ENCODE measurements at places on chromosomes 5 and 9.

DNA sequence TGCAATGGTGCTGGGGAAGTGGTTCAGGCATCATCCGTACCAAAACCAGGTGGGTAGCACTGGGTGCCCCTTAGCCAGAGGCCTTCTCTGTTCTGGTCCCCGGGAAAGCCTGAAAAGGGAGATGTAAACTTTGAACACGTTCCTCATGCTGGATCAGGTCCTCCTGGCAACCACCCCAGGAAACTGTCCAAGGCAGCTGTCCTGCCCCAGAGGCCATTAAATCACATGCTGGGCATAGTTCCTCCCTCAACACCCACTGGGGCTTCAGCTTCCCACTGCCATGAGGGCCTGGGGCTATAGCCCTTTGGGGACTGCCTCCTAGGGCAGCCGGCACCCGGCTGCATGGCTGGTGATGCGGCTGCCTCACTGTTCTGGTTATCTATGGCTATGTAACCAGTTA, 228.9 kb upstream of the MVB12B start:
- DNase-seq = no peak

GRCh38 chr9:39588500-39589137, 233.2 kb downstream of the SPATA31A1 start:
- DNase-seq = no peak

DNA sequence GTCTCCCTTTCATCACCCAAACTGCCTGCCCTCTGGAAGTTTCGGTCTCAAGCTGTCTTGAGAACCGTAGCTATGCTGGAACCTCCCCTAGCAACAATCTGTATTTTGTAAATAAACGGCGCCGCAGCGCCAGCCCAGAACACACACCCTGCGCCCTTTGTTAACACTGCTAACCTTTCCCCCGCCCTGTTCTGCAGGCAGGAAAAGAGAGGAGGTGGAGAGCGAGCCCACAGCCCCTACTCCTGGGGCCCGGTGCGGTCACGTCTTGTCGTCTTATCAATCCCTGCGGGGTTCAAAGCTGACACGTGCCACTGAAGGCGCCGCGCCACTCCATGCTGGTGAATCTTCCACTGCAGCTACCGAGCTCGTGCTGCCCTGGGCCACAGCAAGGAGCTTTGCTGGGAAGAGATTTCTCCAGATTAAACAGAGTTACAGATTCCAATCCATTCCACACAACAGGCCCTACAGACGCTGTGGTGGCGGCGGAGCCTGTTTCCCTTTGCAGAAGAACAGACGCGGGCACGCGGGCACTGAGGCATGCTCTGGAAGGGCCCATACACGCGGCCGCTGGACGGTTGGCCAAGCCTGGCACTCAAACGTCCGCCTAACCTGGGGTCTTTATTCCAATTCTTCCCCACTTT, 25.3 kb downstream of the ZDHHC11B start:
- no peak for DNase-seq

- DNase-seq = no peak
Measured at GRCh38 chr9:81002242-81002641, 687.1 kb downstream of the TLE1 start.

DNA sequence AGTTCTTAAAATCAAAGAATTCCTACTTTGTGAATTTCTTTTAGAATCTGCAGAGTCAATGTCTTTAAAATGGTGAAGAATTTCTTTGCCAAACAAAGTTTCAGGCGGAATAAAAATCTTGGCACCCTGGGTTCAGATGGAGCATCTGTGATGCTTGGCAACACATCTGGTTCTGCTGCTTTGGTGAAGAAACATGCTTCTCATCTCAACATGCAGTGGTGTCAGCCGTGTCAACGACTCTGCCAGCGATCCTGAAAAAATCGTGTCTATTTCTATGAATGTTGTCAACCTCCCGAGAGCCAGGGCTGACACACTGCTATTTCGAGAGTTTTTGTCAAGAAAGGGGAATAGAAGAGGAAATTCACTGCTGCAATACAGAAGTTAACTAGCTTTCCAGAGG, 151.5 kb downstream of the SLF1 start:
- DNase-seq = no peak
